ENCODE measurements at places on chromosomes 16 and 17. TPM values are rescaled to one million over a fixed set of nuclear protein-coding genes. Genes with fewer than 3 reads are reported as not detected.

GRCh38 chr16:1464894-1465566 lies 9.8 kb downstream of the CLCN7 start:
- DNase-seq: no peak

Gene MBTPS1
- 96.6 TPM for total RNA-seq

GRCh38 chr17:12320286-12320685 lies 299.6 kb downstream of the MAP2K4 start:
- peak; percentile 82 for DNase-seq

- DNase-seq: peak; percentile 71
Observed at GRCh38 chr16:82192665-82193064, 22.6 kb upstream of the MPHOSPH6 start.

GRCh38 chr16:67786491-67786890 lies 19.9 kb downstream of the RANBP10 start:
- DNase-seq: no peak

Gene CCL8
- not detected for total RNA-seq

DNA sequence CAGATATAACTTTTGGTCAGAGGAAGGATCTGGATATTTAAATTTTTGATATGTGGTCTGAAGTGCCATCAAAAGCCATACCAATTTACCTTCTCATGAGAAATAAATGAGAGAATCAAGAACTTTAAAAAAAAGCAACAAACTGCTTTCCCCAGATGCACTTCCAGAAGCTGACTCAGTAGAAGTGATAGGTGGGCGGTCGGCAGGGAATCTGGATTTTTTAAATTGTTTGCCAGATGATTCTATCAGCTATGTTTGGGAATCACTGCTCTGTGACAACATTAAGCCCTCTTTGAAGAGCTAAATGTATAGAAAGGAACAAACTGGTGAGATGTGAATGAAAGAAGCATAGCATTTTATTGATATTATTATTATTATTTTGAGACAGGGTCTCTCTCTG lies 19.2 kb downstream of the CDH3 start:
- DNase-seq: no peak

GRCh38 chr16:19179546-19180490 lies 11.8 kb downstream of the SYT17 start:
- peak; percentile 28 for DNase-seq

Gene PLCD3
- 85.4 TPM for total RNA-seq

GRCh38 chr17:74873874-74874614 lies 1.2 kb upstream of the FDXR start:
- DNase-seq: no peak

Gene NPIPB6
- 0.72 TPM for total RNA-seq

GRCh38 chr17:72311004-72311403 lies 190.2 kb downstream of the SOX9 start:
- no peak for DNase-seq

DNA sequence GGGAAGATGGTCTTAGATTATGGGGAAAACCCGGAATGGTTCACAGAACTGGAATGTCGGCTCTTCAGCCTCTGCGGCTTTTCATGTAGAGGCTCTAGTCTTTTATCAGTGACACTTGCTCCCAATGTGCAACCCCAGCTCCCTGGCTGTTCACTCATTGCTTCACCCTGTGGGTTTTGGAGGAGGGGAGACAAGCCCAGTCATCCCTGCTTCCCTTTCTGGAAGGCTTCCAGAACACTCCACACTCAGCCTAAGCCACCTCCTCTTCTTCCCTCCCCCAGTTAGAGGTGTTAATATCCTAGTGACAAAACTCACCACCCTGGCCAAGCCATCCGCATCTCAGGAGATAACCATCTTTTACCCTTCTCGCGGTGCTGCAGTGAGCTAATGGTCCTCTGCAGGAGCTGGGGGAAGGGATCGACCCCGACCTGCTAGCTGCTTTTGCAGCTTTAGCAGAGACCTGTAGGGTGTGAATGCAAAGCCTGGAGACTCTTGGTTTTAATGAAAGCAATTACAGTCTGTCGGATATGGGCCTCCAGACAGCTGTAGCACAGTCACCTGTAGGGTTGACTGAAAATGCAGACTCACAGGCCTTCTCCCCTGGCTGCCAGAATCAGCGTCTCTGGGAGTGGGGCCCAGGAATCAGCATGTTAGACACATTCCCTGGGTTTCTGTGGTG lies 24.3 kb upstream of the LASP1NB start:
- peak; percentile 96 for DNase-seq

Gene CLEC3A
- total RNA-seq: not detected

Gene UMOD
- total RNA-seq: not detected

GRCh38 chr17:62905233-62905632 lies 60.8 kb upstream of the TANC2 start:
- no peak for DNase-seq

DNA sequence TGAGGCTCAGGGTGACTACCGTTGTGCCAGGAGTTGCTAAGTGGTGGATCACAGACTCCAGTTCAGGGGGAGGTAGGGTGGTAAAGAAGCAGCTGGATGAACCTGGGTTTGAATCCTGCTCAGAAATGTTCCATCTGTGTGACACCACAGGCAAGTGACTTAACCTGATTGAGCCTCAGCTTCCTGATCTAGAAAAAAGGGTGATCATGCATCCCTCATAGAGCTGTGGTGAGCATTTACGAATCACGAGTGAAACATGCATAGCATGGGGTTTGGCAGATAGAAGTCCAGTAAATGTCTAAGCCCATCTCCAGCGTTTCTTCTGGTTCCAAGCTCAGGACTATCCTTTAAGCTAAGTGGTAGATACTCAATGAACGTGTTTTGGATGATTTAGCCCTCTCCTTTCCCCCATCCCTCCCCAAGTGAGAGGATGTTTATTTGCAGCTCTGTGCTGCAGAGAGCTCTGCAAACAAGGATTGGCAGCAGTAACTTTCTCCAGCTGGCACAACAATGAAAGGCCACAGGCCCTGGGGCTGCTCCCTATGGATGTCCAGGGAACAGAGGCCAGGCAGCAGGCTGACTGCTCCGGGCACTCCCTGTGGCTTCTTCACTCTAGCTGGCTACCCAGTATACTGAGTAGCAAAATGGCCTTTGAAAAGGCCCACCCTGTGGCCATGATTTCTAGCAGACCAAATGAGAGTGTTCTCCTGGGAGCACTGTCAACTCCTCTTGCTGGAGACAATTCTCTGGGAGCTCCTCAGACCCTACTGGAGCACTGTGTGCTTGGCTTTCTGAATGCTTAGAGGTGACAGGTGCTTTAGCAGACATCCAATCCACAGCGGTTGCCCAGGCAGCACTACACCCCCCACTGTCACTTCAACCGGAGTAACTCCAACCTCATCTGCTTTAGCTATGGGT lies 21.3 kb downstream of the CA4 start:
- DNase-seq: peak; percentile 29

Gene TEDC2
- total RNA-seq: 8.3 TPM

DNA sequence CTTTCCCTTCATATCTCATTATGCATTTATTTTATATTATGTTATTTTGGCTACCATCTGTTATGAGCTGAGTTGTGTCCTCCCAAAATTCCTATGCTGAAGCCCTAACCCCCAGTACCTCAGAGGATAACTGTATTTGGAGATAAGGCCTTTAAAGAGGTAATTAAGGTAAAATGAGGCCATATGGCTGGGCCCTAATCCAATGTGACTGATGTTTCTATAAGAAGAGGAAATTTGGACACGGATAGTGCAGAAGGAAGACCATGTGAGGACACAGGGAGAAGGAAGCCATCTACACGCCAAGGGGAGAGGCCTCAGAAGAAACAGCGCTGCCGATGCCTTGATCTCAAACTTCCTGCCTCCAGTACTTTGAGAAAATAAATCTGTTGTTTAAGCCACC lies 557.7 kb upstream of the CDH5 start:
- no peak for DNase-seq

DNA sequence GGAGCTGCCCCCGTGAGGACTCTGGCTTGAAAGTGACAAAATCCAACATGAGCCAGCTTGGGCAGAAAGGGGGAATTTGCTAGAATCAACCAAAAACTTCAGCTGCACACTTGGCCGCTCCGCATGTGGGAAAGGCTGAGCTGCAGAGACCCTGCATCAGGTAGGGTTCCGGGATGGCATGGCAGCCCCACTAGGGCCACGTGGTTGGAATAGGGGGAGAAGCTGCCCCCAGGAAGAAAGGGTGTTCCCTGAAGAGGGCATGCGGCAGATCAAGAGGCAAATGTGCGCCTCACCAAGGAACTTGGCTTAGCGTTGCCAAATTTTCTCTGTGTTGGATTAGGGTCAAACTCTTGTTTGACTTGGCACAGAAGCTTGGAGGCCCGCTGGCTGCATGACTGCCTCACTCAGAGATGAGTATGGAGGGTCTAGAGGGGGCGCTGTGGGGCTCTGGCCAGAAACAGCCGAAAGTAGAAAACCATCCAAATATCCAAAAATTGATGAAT lies 29.2 kb upstream of the WFIKKN2 start:
- no peak for DNase-seq

DNA sequence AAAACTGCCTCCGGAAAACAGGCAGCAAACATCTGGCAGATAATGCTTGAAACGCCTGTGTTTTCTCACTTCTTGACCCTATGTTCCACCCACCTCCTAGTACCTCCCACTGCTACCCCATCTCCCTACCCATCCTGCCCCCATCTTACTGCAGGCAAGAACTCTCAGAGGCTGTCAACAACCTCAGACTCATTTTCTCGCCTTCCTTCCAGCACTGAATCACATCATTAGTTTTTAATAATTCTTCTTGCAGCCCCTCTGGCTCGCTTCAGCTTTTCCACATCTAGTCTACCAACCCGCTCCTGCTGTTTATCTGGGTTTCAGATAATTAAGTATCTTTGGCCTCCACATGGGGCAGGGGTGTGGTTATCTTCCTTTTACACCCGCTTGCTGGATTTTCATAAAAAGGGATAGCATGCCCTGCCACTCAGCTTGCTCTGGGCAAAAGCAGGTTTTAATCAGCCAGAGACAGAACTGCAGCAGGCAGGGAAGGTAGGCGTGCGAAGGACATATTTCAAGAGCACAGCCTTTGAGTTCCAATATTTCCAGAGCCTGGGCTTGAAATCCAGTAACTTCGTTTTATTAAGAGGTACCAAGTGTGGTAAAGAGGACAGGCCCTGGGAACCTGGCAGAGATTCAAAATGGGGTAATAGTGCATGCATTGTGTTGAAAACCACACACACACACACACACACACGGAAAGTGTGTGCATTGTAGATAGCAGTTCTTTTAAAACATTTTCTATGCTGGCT lies 87.5 kb downstream of the BMERB1 start:
- DNase-seq: no peak

DNA sequence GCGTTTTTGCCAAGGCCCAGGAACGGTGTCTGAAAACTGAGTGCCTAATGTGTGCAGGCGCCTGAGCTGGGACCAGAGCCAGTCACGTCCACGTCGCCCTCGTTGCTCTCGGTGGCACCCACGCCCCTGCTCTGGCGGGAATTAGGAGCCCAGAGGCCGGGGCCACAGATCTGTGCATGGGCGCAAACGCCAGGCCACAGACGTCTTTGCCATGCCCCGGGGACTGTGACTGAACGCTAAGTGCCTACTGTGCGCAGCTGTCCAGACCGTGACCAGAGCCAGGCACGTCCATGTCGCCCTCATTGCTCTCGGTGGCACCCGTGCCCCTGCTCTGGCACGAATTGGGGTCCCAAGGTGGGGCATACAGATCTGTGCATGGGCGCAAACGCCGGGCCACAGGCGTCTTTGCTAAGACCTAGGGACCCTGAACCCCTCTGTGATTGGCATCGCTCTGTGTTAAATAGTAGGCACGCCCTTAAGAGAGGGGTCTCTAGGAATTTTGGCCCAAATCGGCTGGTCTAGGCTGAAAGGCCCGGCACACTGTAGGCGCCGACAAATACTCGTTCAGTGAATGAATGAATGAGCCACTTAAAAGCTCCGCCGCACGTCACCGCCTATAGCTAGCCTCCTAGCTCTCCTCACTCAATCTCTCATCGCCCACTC lies 827 bp upstream of the UBALD1 start:
- DNase-seq: no peak

GRCh38 chr16:48533931-48534330 lies 76.0 kb downstream of the N4BP1 start:
- DNase-seq: no peak

Gene CACNA1H
- total RNA-seq: not detected

GRCh38 chr17:4743216-4743615 lies 3.5 kb upstream of the CXCL16 start:
- DNase-seq: no peak

GRCh38 chr16:83517398-83517797 lies 290.4 kb upstream of the HSBP1 start:
- no peak for DNase-seq

DNA sequence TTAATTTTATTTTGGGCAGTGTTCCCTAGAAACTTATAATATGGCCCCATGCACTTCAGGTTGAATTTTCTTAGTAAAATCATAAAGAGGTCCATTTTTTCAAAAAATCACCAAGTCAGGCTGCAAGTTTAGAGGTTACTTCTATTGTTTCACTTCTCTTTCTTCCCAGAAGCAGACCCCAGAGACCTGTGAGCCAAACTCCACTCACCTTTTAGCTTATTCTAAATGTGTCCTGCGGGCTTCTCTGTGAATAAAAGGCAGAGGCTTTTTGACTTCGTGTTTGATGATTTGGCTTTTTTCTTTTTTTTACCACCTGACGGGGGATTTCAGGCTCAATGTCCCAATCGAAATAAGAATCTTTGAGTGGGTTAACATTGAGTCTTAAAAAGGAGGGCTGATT lies 7.4 kb downstream of the PRKCB start:
- DNase-seq: no peak

- peak; percentile 47 for DNase-seq
Observed at GRCh38 chr17:48011405-48012150, 26.0 kb downstream of the COPZ2 start.

Gene HIRIP3
- 12.8 TPM for total RNA-seq

Gene ST6GALNAC1
- total RNA-seq: not detected

Gene PIK3R5
- not detected for total RNA-seq

DNA sequence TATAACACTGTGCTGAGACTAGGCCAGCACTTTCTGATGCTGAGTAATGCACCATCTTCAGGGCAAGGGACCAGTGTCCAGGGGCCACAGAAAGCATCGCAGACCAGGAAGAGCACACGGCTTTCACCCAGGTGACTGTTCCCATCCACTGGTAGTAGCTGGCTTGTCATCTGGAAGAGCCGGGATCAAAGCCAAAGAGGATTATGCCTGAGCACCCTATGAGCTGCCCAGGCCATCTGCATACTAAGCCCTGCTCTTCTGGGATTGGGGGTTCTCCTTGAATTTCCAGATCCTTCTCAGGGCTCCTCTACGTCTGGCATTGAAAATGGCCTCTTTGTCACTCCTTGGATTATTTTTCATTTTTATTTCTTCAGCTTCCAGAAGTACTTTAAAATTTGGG lies 140.7 kb downstream of the IRX3 start:
- DNase-seq: no peak

GRCh38 chr17:45230410-45230786 lies 8.7 kb downstream of the FMNL1 start:
- DNase-seq: no peak

- no peak for DNase-seq
Observed at GRCh38 chr17:39551879-39552278, 55.8 kb downstream of the NEUROD2 start.

Gene MT4
- not detected for total RNA-seq

Data from HFFc6 (cell line).